ENCODE measurements at places on chromosomes 2 and 18.

DNA sequence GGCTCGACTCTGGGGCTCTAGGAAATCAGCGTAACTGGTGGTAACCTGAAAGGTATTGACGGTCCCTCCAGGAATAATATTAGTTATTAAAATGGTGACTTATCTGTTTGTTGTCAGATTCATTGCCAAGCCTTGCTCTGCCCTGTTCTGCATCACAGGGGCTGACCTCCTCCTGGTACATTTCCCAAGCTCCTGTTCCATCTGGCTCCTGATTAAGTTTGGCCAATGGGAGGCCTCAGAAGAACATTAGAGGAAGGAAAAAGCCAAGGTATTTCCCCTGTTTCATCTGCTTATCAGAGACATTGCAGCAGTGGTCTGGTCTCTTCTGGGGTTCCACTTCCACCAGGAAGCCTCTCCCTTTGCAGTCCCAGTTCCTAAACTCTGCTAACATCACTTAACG is 527.0 kb downstream of the TNS1 start:
- DNase-seq, result no peak

GRCh38 chr2:341017-341542 is 53.2 kb upstream of the ALKAL2 start:
- DNase-seq, result no peak

DNA sequence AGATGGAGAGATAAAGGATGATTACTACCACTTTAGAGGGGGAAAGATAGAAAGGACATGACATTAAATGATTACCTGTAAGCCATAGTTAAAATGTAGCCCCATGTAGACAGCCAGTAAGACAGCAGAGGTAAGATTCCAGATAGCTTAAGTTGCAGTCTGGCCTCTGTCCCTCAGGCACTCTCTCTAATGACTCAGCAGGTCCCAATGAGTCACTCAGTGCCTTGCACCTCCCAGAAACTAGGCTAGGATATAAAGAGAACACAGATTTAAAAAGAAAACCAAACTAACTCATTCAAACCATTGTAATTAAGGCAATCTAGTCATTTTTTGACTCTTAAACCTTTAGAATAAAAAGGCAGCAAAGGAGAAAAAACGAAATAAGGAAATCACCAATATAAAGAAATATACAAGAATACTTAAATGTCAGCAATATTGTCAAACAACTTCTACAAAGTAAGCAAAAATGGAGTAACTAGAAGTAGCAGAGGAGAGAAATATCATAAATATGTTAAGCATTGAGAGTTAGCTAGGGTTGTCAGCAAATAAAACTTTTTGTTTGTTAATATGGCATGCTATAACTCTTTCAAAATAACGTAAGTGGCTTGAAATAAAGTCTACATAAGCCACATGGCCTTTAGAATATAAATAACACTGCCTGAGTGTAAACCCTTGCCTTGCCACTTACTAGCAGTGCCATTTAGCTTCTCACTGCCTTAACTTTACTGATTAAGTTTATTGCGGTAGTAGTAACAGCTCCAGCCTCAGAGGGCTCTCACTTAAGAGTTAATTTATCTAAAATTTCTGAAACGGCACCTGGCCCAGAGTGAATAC is 48.5 kb downstream of the SOCS6 start:
- no peak for DNase-seq

DNA sequence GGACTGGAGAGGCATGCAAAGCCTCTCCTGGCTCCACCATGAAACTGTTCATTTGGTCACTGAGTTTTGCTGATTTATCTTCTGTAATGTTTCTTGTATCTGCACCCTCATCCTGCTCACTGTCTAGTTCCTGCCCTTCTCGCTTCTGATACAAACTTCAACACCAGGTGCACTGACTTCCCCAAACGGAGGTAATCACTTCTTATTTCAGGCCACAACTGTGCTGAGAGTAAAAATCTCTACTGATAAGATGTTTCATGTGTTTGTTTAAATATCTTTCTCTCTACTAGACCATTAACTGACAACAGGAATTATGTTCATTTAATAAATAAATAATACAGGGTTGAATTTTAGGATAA is 10.9 kb upstream of the NT5C1B start:
- no peak for DNase-seq

DNA sequence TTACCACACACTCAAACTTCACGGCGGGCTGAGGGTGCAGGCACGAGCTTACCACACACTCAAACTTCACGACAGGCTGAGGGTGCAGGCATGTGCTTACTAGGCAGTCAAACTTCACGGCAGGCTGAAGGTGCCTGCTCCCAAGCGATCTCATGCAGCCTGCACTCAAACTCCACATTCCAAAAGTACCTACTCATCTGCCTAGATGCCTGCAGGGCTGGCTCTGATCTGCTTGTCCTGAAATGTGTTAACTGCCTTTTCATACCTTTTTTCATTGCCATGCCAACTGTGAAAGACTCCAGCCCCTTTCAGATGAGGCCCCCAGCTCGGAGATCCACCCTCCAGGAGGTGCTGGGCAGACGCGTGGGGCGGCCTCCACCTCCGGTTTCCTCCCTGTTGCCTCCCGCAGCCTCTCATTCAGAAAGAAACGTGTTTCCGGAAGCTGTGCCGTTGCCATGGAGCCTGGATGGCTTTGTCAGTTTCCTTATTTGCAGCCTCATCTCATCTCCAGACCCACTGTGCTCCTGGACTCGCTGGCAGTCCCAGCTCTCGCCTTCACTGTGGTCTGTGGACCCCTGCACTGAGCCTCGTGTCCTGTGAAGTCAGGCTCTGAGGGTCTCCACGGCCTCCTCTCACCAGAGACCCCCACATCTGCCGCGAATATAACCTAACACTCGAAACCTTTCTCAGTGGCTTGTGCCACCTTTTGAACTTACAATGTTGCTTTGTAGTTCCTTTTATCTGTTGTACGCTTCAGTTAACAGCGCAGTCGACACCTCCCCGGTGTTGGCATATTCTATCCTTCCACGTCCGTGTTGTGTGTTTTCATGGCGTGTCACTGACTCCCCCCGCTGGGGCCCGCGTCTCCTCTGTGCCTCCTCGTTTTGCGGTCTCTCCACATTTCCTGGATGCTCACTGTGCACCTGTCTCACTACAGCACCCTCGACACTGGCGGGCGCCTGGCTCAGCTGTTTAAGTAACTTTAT is 106.1 kb upstream of the ALKAL2 start:
- peak; percentile 63 for DNase-seq

- DNase-seq, result no peak
These were observed 29.3 kb upstream of the DYNAP start for GRCh38 chr18:54561706-54562267.

DNA sequence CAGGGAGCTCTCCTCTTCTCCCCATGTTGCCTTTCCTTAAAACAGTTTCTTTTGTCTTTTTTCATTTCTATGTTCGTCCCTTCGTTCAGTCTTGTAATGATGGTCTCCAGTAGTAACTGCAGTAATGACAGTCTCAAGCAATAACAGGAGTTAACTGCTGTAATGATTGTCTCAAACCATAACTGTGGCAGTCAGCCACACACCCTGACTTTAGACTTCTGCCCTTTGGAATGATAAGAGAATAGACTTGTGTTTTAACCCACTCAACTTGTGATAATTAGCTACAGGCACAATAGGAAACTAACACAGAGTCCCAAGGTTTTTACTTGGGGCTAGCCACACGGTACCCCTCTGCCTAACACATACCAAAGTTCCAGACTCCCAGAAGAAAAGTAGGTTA is 12.1 kb downstream of the TMEM131 start:
- no peak for DNase-seq

DNA sequence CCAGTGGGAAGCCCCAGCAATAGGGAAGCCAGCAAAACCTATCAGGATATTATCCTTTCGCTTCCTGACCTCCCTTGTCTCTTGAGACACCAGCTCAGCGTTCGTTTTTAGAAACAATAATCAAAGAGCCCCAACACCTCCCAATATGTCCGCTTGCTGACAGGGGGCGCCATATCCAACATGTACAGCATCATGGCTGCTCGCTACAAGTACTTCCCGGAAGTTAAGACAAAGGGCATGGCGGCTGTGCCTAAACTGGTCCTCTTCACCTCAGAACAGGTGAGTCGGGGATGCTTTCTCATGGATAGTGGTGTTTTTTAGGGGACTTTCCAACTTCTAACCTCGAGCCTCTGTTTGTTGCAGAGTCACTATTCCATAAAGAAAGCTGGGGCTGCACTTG is 28.7 kb downstream of the GAD1 start:
- no peak for DNase-seq

DNA sequence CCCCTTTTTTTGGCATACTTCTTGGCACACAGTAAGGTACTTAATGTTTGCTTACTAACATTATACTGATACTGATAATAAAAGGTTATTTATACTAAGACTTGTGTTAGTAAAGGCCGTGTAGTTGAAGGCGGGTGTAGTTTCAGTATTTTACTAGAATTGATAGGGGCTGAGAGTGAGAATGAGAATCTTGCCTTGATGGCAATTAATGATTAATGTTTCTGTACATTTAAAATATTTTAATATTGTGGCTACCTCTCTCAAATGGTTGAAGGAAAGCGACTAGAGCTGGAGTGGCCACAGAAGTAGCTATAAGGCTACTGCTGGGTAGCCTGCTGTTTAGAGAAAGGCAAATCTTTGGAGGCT is 29.3 kb downstream of the PELI1 start:
- DNase-seq, result no peak

Measured in CD4-positive, alpha-beta T cell treated with Interleukin-21 for 1 hour (primary cell).